GM12891 (cell line): ENCODE measurements at places on chromosomes 7 and 10.
A peak's percentile ranks its signal among the peaks of the same experiment; 100 is the strongest.

- DNase-seq: no peak
These were observed 10.4 kb downstream of the CUL2 start for GRCh38 chr10:35079763-35080162.

GRCh38 chr7:100546129-100546925 lies 7.3 kb downstream of the AGFG2 start:
- DNase-seq: no peak

DNA sequence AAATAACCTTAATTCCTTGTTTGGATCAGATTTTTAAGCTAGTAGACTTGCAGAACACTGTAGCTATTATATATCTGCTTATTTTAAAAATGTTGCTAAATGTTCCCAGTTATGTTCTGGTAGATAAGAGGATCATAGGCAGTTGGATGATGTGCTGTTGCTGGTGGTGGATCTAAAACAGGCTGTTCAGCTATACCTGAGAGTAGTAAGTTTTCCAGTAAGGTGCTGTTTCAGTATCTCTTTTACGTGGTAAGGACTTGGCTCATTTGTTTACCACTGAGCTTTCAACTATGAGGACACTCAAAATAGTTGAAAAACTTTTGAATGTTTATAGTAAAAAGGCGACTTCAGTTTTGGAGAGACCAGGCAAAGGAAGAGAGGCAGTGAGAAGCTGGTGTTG lies 180.9 kb downstream of the CDK14 start:
- DNase-seq: no peak

DNA sequence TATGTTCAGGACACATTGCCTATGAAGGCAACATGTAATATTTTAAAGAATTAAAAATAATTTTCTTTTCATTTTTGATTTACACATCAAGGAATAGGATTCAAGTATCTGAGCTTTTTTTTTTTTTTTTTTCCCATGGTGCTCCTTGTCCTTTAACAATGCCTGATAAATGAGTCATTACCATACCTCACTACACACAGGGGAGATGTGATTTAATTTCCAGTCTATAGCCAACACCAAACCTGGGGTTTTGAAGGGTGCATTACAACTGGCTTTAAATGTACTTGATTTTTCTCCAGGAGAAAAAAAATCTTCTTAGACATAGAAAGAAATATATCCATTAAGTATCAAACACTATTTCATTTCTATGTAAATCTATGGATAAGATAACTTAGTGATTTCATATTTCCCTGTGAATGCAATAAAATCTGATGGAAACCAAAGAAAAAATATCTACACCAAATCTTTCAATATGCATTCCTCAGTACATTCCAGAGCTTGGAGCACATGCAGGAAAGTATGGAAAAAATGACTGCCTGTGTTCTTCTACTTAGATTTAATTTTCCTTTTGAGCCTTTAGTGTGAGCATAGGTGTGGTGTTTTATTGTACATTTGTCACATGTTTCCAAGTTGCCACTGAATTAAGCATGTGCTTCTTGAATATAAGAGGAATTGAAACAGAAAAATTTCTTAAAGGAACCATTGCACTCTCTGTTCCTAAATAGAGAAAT lies 204.8 kb upstream of the MEOX2 start:
- no peak for DNase-seq

GRCh38 chr7:18201350-18201749 lies 173.7 kb upstream of the PRPS1L1 start:
- no peak for DNase-seq

DNA sequence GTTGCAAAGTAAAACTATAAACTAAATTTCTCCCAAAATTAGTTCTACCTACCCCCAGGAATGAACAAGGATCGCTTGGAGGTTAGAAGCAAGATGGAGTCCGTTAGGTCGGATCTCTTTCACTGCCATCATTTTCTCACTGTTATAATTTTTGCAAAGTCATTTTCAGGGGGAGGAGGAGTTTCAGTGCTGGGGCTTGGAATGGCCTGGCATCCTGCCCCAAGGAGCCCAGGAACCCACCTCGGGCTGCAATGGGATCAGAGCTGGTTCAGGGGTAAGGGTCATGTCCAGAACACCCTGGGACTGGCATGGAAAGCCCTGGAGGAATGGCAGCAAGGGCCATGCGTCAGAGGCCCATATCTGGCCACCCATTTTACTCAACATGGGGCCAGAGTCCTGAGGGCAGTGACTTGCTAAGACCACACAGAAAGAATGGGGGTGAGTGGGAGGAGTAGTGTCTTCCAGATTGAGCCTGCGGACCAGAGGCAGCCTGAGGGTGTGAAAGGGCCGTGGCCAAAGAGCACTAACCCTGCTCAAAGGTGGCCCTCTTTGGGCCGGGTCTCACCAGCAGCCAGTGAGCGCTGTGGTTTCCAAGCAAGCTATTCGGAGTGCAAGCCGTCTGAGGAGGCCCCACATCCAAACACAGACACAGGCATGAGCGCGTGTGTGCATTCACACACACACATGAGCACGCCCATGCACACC lies 31.8 kb downstream of the GPRIN2 start:
- no peak for DNase-seq

DNA sequence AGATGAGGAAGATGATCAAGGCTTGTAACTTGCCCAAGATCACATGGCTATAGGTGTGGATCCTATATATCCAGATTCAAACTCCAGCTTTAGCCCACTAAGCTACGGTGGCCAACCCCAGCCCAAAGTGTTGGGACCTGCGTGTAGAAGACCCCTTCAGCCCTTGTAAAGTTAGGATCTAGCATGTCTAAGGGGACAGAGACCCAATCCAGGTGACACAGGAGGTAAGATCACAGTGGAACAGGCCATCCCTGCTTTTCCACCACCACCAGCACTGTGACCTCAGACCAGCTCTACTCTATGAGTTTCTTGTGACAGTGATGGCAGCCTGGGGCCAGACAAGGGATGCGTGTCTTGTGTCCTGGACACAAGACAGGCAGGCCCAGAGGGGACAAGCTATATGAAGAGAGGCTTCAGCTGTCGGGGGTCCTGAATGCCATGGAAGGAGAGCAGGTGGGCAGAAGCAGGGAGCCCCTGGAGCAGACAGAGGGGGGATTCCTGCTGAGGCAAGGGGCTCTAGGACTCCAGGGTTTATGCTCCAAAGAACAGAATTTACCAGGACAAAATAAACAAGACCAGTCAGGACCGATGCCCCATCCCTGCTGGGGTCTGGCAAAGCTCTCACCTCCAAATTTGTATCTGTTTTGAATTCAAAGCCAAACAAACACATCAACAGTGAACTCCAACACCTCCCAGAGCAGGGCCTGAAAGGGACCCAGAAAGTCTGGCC lies 10.4 kb downstream of the GPRIN2 start:
- no peak for DNase-seq

DNA sequence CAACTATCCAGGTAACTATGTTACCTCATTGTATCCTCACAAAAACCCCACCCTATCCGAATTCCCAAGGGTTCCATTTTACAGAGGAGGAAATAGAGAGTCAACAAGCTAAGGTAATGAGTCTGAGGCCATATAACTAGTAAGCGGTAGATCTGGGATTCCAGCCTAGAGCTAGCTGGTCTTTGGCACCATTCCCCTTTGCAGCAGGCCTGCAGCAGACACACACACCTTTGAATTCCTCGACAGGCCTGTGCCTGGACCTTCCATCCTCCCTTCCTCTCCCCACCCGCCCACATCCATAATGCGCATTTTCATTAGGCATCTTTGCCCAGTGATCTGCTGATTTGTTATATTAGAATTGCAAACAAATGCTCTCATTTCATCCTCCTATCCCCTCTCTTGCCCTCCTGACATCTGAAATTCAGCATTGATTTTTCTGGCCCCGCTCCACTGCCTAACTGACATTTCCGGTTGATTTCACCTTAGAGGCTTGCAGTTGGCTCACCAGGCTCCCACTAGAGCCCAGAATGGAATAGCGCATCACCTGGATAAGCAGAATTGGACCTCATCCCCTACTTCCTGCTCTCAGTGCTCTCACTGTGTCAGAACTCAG lies 129.5 kb downstream of the PLXNA4 start:
- DNase-seq: no peak

DNA sequence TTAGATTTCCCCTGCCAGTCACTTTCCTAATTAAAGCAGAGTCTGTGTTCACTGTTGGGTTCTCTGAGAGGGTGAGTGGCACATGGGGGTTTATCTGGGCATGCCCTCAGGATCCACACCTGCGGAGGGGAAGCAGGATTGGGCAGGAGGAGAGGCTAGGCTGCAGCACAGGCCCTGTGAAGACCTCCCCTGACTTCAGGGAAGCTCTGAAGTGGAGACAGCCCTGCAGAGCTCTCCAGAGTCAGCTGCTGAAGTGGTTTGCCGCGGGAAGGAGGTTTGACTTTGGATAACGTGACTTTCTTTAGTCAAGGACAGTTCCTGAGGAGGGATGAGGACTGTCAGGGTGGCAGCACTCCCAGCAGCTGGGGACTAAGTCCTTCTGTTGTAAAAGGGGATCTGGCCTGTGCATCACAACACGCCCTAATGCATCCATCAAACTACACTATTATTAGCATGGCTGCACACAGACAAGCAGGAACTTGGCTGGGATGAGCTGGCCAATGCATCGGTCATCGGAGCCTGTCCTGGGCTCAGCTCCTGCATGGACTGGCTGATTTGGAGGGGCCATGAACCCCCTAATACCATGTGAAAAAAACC lies 50.9 kb upstream of the LEP start:
- no peak for DNase-seq

GRCh38 chr7:81499262-81500116 lies 270.4 kb downstream of the HGF start:
- no peak for DNase-seq

DNA sequence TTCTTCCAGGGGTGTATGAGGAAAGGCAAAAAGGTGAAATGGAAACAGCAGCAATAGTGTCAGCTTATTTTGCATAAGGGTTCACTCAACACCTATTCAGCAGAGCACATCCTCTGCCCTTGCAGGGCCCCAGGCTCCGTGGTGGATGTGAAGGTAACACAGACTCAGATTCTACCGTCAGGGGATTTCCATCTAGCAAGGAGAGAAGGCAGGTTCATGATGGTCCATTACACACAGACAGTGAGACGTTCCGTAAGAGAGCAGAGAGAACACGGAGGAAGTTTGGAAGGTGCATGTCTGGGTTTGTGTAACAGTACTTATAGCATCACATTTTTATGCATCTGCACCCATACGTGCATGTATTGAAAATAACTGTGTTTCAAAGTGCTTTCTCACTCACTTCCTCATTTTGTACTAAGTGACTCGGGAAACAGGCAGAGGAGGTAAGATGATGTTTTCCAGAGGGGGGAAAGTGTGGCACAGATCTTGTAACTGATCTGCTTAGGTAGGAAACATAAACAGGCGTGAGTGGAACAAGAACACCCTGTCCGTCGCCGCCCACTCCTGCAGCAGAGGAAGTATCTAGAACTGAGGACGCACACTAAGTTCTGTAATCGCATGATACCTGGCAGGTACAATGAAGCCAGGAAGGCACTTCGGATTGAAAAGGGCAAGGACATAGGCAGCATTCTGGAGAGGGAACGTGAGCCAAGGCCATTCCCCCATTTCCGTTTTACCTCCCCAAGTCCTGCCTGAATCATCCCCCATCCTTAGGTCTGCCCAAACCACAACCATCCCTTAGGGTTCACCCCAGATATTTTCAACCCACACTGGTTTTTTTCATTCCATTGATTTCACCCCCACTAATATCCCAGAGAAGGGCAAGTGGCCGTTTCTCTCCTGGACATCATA lies 1.0 kb upstream of the ENO4 start:
- DNase-seq: peak; percentile 43

DNA sequence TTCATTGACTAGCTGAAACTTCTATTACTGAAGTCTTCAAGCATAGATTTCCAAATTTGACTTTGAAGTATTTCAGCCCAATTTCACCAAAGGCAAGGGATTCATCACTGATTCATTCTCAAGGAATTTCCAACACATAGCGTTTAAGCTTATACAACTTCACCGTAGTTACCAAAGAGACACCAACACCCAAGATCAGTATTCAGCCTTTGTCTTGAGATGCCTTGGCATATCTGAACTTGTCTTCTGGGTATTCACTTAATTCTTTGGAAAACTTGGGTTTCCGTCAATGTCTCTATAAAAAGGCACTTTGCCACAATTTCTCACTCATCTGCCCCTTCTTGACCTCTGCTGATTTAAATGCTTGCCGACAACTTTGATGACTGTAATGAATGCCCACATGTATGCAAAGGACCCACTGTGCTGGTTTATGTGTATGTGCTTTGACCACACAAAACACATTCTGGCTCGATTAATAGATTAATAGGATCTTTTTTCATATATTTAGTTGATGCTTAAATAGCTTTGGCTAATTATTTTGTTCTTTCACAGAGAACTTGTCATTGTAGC lies 49.6 kb downstream of the TES start:
- no peak for DNase-seq

DNA sequence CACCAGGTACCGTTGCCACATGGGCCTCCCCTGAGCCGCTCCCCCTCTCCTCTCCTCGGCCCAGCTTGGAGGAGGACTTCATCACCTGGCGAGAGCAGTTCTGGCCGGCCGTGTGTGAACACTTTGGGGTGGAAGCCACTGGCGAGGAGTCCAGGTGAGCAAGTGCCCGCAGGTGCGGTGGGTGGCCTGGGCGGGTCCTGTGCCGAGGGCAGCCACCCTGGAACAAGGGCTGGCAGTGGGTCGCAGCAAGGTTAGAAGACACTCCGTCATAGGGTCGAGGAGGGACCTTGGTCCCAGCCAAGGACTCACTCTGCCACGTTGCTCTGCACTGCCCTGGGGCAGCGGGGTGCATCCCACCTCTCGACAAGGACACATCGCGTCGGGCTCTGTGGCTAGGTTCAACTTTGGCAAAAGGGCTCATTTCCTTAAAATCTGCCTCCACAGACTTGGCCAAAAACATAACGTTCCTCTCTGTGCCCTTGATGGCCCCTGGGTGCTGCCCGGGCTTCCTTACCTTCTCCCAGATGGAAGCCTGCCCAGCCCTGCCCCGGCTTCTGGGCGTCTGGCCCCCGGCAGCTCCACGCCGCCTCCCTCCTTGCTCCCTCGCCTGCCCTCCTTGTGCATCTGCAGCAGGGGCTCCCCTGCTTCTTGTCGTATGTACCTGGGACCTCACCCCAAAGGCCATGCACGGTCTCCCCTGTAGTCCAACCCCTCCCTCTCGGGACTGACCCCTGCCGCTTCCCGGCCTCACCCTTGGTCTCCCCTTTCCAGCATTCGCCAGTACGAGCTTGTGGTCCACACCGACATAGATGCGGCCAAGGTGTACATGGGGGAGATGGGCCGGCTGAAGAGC lies 12.7 kb downstream of the TMEM120A start:
- DNase-seq: no peak

- DNase-seq: no peak
These were observed 290.1 kb downstream of the TCERG1L start for GRCh38 chr10:131021246-131021895.
